Muscle of leg (tissue), 16 donors: ENCODE measurements at places on chromosomes 1 and 21. TPM values are rescaled to one million over a fixed set of nuclear protein-coding genes. Genes with fewer than 3 reads are reported as not detected.

Gene PPFIA4
- polyA plus RNA-seq, result 34.7 TPM

Gene SIKE1
- polyA plus RNA-seq, result 34.2 TPM

Gene SPRTN
- polyA plus RNA-seq, result 7.5 TPM

Gene FMOD
- polyA plus RNA-seq, result 60.0 TPM

Gene CD5L
- not detected for polyA plus RNA-seq

Gene RGS7
- 0.07 TPM for polyA plus RNA-seq

Gene RIIAD1
- 1.2 TPM for polyA plus RNA-seq

Gene AP4B1
- polyA plus RNA-seq, result 19.1 TPM

Gene CFAP45
- 0.54 TPM for polyA plus RNA-seq

Gene HIPK1
- polyA plus RNA-seq, result 25.6 TPM

Gene AMPD1
- 41.7 TPM for polyA plus RNA-seq

Gene S100A3
- 1.4 TPM for polyA plus RNA-seq

Gene RCSD1
- polyA plus RNA-seq, result 37.2 TPM

Gene ZBTB7B
- polyA plus RNA-seq, result 9.6 TPM

Gene FOXD3
- polyA plus RNA-seq, result 7.4 TPM

Gene TNFRSF8
- 0.31 TPM for polyA plus RNA-seq

Gene SPTA1
- polyA plus RNA-seq, result 3.2 TPM

Gene MANEAL
- polyA plus RNA-seq, result 2.5 TPM

Gene VASH2
- 31.6 TPM for polyA plus RNA-seq

Gene CRABP2
- 284 TPM for polyA plus RNA-seq

Gene GJA8
- polyA plus RNA-seq, result not detected
